T-cell (primary cell): ENCODE measurements at places on chromosomes 1 and 21. TPM values are rescaled to one million over a fixed set of nuclear protein-coding genes. Genes with fewer than 3 reads are reported as not detected.

- peaks cover 32% of the 10 kb centered on the region for H3K27me3 ChIP-seq
- no peak for DNase-seq
- no peak overlapping the region for H3K4me3 ChIP-seq
- peaks cover 5% of the 10 kb centered on the region for H3K4me1 ChIP-seq
These were observed 287.8 kb downstream of the RRAGC start for GRCh38 chr1:38571726-38572125.

DNA sequence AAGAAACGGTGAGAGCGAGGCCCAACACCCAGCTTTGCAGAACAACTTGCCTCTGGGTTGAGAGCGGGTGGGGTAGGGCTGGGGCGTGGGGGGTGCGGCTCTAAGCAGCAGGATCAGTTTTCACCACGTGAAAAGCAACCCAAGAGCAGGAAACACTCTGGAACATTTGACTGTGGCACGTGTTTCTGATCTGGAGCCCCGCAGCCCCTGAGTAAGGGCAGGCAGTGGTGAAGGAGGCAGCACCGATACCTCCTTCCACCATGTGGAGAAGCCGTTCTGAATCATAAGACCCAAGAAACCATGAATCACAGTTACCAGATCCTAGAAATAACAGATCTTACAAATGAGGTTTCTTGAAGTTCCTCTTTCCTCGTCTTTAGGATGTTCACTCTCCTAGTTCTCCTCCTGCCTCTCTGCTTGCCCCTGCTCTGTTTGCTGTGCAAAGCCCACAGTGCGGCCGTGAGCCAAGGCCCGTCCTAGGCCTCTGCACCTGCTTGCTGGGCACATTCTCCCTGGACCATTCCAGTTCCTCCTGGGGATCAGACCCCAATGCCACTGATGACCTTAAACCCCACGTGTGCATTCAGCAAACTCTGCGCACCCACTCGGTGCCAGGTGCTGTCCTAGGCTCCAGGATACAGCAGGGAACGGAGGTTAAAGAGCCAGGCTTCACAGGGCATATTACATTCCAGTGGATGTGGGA, 31.9 kb downstream of the SLC1A7 start:
- no peaks in the 10 kb centered on the region for H3K4me1 ChIP-seq
- no peaks in the 10 kb centered on the region for H3K36me3 ChIP-seq
- H3K4me3 ChIP-seq = no peak overlapping the region
- no peaks in the 10 kb centered on the region for H3K27me3 ChIP-seq
- DNase-seq = no peak
- no peak overlapping the region for H3K27ac ChIP-seq

DNA sequence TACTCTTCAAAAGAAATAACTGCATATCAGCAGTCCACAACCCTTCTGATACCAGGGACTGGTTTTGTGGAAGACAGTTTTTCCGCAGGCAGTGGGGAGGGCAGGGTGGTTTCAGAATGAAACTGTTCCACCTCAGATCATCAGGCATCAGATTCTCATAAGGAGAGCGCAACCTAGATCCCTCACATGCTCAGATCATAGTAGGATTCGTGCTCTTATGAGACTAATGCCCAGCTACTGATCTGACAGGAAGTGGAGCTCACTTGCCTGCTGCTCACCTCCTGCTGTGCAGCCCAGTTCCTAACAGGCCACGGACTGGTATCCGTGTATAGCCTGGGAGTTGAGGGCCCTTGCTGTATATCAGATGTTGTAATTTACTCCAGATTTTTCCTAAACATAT, 11.5 kb downstream of the RO60 start:
- H3K4me3 ChIP-seq = no peak overlapping the region
- H3K36me3 ChIP-seq = no peaks in the 10 kb centered on the region
- DNase-seq = no peak
- no peaks in the 10 kb centered on the region for H3K27me3 ChIP-seq
- peaks cover 7% of the 10 kb centered on the region for H3K4me1 ChIP-seq

GRCh38 chr1:166903232-166903631, 27.2 kb upstream of the TADA1 start:
- peaks cover 5% of the 10 kb centered on the region for H3K27me3 ChIP-seq
- no peaks in the 10 kb centered on the region for H3K4me1 ChIP-seq
- no peak overlapping the region for H3K27ac ChIP-seq
- H3K4me3 ChIP-seq = no peak overlapping the region

GRCh38 chr21:32135401-32136363, 143.2 kb downstream of the MIS18A start:
- no peak overlapping the region for H3K27ac ChIP-seq
- no peak overlapping the region for H3K4me3 ChIP-seq
- H3K27me3 ChIP-seq = no peaks in the 10 kb centered on the region
- no peak for DNase-seq
- H3K36me3 ChIP-seq = no peaks in the 10 kb centered on the region

DNA sequence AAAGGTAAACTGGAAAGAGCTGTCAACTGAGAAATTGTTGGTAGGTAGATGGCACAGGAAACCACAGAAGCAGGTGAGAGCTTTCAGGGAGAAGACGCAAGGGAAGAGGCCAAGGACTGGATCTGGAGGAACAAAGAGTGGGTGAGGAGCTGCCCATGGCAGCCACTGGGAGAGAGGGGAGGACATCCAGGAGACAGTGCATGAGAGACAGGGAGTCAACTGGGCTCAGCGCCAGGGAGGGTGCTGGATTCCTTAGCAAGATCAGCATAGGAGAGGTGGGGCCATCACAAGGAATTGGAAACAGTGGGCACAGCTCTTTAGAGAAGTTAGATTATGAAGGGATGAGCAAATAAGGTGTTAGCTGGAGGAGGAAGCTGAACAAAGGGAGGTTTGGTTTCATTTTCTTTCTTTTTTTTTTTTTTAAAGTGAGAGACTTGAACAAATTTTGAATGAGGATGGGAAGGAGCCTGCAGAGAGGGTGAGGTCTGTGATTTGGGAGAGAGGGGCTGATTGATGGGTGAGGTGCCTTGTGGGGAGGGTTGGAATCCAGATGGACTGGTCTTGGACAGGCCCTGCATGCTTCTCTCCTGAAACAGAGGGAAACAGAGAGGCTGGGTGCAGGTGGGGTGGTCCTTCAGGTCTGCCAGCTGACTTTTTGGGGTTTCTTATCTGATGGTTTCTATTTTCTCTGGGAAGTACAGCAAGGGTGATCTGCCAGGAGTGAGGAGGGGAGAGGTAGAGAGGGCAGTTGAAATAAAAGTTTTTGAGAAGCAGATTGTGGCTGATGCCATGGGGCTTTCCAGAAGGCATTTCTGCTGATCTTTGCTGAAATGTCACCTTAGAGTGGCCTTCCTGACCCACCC, 5.4 kb downstream of the CYP4B1 start:
- H3K36me3 ChIP-seq = no peaks in the 10 kb centered on the region
- H3K27me3 ChIP-seq = peaks cover 28% of the 10 kb centered on the region
- H3K27ac ChIP-seq = no peak overlapping the region

GRCh38 chr1:85334962-85335361, 58.5 kb upstream of the BCL10 start:
- H3K27ac ChIP-seq = no peak overlapping the region
- peaks cover 13% of the 10 kb centered on the region for H3K27me3 ChIP-seq
- H3K36me3 ChIP-seq = no peaks in the 10 kb centered on the region
- H3K4me3 ChIP-seq = no peak overlapping the region

DNA sequence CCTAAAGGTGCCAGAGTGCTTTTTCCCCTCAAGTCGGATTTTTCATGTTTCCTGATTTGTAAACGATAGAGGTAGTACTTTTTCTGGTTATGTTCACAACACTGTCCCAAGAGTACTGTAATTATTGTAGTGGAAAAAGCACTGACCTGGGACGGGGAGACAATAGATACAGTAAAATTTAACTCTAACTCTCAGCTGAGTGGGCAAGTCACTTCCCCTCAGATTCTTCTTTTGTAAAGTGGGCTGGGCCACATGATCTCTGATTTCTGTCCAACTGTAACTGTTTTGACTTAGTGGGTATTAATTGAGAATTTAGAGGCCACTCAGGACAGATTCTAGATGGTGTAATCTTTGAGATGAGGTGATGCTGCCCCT, 19.1 kb downstream of the MARCKSL1 start:
- no peak for DNase-seq
- H3K4me3 ChIP-seq = no peak overlapping the region
- H3K27ac ChIP-seq = no peak overlapping the region
- peaks cover 16% of the 10 kb centered on the region for H3K4me1 ChIP-seq

GRCh38 chr21:18810136-18810535, 406.6 kb upstream of the TMPRSS15 start:
- H3K27ac ChIP-seq = no peak overlapping the region
- H3K4me3 ChIP-seq = no peak overlapping the region
- H3K4me1 ChIP-seq = no peaks in the 10 kb centered on the region
- no peaks in the 10 kb centered on the region for H3K27me3 ChIP-seq

DNA sequence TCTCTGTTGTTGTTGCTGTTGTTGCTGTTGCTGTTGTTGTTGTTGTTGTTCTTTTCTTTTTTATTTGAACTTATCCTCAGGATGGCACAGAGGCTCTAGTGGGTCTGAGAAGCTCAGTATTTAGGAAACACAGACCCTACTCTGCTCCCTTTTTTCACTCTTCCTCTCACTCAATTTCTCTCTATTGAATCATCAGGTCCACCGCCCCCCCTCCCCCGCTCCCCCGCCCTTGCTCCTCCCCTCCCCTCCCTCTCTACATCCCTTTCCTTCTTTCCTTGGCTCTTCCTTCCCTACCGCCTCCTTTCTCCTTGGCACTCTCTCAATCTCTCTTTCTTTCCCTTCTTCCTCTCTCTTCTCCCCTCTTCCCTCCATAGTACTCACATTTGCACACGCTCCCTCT, 218.5 kb upstream of the ZC3H12A start:
- H3K4me3 ChIP-seq = no peak overlapping the region
- H3K27me3 ChIP-seq = peaks cover 40% of the 10 kb centered on the region
- H3K4me1 ChIP-seq = no peaks in the 10 kb centered on the region
- H3K36me3 ChIP-seq = no peaks in the 10 kb centered on the region
- H3K27ac ChIP-seq = no peak overlapping the region

DNA sequence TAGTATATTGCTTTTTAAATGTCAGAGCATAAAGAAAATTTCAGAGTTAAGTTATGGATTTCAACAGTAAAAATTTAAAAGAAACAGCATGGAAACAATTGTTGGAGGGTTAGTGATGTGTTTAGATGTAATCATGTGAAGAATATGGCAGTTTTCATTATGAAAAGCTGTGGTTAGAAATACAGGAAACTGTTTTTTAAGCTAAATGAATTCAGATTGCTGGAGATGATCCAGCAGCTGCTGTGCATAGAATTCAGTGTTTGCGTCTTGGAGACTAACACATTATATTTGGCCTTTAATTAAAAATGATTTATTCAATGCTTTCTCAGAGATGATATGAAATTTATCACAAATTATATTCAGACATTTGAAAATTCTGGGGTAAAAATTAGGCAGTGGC, 273.6 kb upstream of the LRRC7 start:
- no peak for DNase-seq
- H3K4me3 ChIP-seq = no peak overlapping the region
- H3K27ac ChIP-seq = no peak overlapping the region
- H3K36me3 ChIP-seq = no peaks in the 10 kb centered on the region
- H3K27me3 ChIP-seq = no peaks in the 10 kb centered on the region

- H3K36me3 ChIP-seq = peaks cover 5% of the 10 kb centered on the region
- DNase-seq = no peak
- H3K4me1 ChIP-seq = no peaks in the 10 kb centered on the region
- no peak overlapping the region for H3K4me3 ChIP-seq
- no peak overlapping the region for H3K27ac ChIP-seq
- no peaks in the 10 kb centered on the region for H3K27me3 ChIP-seq
These were observed 617.5 kb downstream of the KIF26B start for GRCh38 chr1:245772325-245772724.

DNA sequence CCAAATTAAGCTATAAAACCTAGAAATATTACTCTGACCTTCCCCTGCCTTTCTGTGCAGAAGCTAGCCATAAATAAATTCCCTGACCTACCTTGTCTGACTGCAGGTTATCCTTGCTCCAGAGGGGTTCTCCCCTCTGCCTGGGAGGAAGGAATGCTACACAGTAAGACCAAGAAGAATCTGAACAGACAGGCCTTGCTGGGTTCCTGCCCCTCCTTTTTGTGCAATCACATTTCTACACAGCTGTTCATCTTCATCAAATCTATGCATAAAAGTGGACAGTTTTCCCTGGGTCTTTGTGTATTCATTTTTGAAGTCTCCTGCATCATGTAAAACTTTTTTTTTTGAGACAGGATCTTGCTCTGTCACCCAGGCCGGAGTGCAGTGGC, 50.6 kb downstream of the DNTTIP2 start:
- no peaks in the 10 kb centered on the region for H3K36me3 ChIP-seq
- no peak for DNase-seq
- no peaks in the 10 kb centered on the region for H3K4me1 ChIP-seq

F3 gene
- total RNA-seq = 0.66 TPM

MAP1LC3C gene
- total RNA-seq = not detected

GCSAML gene
- total RNA-seq = 0.26 TPM

LMX1A gene
- not detected for total RNA-seq

SIK1 gene
- 1.7 TPM for total RNA-seq
